A673 (cell line): ENCODE measurements at places on chromosomes 6 and 20.

DNA sequence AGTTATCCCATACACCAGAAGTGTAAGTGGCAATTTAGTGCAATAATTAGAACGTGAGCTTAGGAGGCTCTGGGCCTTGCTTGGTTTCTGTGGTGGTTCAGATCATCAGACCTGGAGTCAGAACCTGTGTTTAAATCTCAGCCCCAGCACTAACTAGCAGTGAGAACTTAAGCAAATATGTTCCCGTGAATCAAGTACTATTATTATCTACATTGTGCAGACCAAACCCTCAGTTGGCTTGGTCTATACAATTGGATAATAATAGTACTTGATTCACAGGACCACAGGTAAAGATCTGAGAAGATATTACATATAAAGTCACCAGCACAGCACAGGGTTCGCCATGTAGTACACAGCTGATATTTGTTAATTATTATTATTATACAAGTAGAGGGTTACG is 93.1 kb downstream of the SIM1 start:
- H3K27me3 ChIP-seq: no peaks in the 10 kb centered on the region
- no peak overlapping the region for H3K27ac ChIP-seq
- no peaks in the 10 kb centered on the region for H3K36me3 ChIP-seq
- no peak for DNase-seq
- no peak overlapping the region for H3K4me3 ChIP-seq

GRCh38 chr6:15585760-15586214 is 77.0 kb downstream of the DTNBP1 start:
- no peaks in the 10 kb centered on the region for H3K36me3 ChIP-seq
- H3K27me3 ChIP-seq: no peaks in the 10 kb centered on the region
- no peak overlapping the region for H3K4me3 ChIP-seq
- no peak overlapping the region for H3K27ac ChIP-seq

DNA sequence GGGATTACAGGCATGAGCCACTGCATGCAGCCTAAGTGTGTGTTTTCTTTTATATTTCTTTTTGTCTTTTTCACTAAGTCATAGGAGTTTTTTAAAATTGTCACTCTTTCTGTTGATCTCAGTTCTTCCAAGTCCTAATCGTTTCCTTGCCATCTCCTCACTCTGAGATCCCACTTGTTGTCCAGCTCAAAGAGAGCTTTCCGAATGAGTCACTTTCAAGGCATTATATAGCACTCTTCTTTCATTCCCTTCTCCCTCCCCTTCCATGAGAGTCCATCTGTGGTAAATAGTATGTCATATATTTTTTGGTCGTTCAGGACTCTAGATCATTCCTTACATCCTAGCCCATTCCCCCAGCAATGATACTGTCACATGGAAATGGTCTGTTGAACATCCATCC is 4.3 kb downstream of the VAPB start:
- H3K27ac ChIP-seq: no peak overlapping the region
- H3K36me3 ChIP-seq: peaks cover 7% of the 10 kb centered on the region
- no peak overlapping the region for H3K4me3 ChIP-seq

DNA sequence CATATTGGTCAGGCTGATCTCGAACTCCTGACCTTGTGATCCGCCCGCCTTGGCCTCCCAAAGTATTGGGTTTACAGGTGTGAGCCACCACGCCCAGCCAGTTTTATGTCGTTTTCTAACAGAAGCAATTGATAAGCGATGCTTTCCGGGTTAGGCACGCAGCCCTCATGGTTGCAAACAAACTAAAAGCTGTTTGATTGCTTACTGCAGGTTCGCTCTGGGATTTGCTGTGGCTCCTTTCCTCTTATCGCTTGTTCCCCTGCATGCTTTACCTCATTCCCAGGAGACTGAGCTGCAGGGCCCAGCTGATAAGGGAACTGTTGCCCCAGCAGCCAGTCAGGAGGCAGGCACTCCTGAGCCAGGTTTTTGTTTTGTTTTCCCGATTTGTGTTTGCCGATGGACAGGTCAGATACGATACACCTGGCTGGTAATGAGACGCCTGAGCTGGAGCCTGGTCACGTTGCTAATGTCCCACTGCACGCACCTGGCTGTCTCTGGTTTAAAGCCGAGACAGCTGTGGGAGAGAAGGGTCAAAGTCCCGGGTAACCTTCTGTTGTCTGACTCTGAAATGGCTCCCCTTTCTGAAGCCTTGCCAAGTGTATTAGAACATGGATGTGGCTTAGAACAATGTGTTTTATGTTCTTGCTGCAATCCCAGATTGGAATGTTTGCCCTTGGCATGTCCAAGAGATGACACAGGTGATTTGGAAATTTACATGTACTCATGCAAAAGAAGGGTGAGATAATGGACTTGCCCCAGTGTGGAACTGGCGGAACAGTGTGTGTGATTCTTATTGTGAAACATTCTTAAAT is 19.9 kb downstream of the DSP start:
- no peak overlapping the region for H3K4me3 ChIP-seq
- no peak overlapping the region for H3K27ac ChIP-seq
- no peak for DNase-seq
- H3K27me3 ChIP-seq: no peaks in the 10 kb centered on the region

GRCh38 chr6:50998905-50999304 is 180.2 kb downstream of the TFAP2B start:
- H3K27ac ChIP-seq: no peak overlapping the region
- no peaks in the 10 kb centered on the region for H3K4me1 ChIP-seq
- H3K4me3 ChIP-seq: no peak overlapping the region
- no peak for DNase-seq
- H3K27me3 ChIP-seq: no peaks in the 10 kb centered on the region
- no peaks in the 10 kb centered on the region for H3K36me3 ChIP-seq

- H3K27ac ChIP-seq: no peak overlapping the region
- no peaks in the 10 kb centered on the region for H3K36me3 ChIP-seq
- no peaks in the 10 kb centered on the region for H3K27me3 ChIP-seq
- no peak for DNase-seq
Observed at GRCh38 chr6:124823240-124824111, 138.8 kb upstream of the RNF217 start.

- H3K36me3 ChIP-seq: no peaks in the 10 kb centered on the region
- peak overlapping the region; percentile 18 for H3K27ac ChIP-seq
- no peak overlapping the region for H3K4me3 ChIP-seq
Observed at GRCh38 chr6:140956571-140957369, 1176.0 kb upstream of the GJE1 start.

- peak overlapping the region; percentile 3 for H3K27ac ChIP-seq
- H3K4me3 ChIP-seq: no peak overlapping the region
Observed at GRCh38 chr20:41100001-41100480, 37.3 kb upstream of the PLCG1 start.

- H3K4me1 ChIP-seq: no peaks in the 10 kb centered on the region
- no peak overlapping the region for H3K4me3 ChIP-seq
- H3K36me3 ChIP-seq: no peaks in the 10 kb centered on the region
- no peak for DNase-seq
- no peaks in the 10 kb centered on the region for H3K27me3 ChIP-seq
Observed at GRCh38 chr6:13262302-13263230, 65.8 kb downstream of the TBC1D7 start.

- no peak for DNase-seq
- H3K27me3 ChIP-seq: no peaks in the 10 kb centered on the region
- no peaks in the 10 kb centered on the region for H3K36me3 ChIP-seq
- H3K4me1 ChIP-seq: no peaks in the 10 kb centered on the region
- no peak overlapping the region for H3K4me3 ChIP-seq
- H3K27ac ChIP-seq: no peak overlapping the region
Observed at GRCh38 chr6:35801148-35801547, 4.0 kb upstream of the LHFPL5 start.

GRCh38 chr6:158591134-158591809 is 31.4 kb downstream of the TMEM181 start:
- DNase-seq: no peak
- H3K27me3 ChIP-seq: no peaks in the 10 kb centered on the region
- H3K4me1 ChIP-seq: no peaks in the 10 kb centered on the region
- H3K36me3 ChIP-seq: peaks cover 42% of the 10 kb centered on the region

DNA sequence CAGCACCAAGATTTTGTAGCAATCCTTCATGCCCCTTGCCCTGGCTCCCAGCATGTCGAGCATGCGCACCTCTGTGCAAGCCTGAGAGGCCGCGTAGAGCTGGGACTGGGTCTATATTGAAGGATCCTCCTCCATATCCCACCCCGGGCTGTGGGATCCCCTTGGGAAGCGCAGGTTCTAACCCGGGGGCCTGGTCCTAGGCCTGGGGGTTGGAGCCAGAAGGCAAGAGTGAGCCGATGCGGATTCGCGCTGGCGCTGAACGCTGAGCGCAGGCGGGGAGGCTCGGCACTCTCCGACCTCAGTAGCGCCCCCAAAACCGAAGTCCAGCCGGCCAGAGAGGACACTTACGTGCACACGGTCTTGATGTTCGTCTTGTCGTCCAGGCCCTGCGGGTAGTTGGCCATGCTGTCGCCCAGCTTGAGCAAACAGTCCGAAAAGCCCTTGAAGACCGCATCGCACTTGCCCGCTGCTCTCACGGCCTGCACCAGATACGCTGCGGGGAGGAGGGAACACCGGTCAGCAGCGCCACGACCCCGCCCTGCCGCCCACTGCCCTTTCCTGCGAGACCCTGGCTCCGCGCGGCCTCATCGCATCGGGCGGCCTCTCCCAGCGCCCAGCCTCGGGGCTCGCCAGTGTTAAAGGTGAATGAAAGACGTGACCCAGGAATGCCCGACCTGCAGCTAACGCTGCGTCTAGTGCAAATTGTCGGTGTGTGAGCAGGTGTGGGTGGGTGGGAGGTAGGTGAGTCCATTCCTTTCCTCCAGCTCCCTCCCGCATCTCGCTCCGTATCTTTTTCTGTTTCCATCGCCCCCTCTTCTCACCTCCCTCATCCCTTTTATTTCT is 4.5 kb downstream of the NRN1 start:
- peaks cover 21% of the 10 kb centered on the region for H3K36me3 ChIP-seq
- no peak for DNase-seq
- H3K27ac ChIP-seq: no peak overlapping the region
- H3K4me1 ChIP-seq: peaks cover 31% of the 10 kb centered on the region
- no peaks in the 10 kb centered on the region for H3K27me3 ChIP-seq
- H3K4me3 ChIP-seq: peak overlapping the region; percentile 66

DNA sequence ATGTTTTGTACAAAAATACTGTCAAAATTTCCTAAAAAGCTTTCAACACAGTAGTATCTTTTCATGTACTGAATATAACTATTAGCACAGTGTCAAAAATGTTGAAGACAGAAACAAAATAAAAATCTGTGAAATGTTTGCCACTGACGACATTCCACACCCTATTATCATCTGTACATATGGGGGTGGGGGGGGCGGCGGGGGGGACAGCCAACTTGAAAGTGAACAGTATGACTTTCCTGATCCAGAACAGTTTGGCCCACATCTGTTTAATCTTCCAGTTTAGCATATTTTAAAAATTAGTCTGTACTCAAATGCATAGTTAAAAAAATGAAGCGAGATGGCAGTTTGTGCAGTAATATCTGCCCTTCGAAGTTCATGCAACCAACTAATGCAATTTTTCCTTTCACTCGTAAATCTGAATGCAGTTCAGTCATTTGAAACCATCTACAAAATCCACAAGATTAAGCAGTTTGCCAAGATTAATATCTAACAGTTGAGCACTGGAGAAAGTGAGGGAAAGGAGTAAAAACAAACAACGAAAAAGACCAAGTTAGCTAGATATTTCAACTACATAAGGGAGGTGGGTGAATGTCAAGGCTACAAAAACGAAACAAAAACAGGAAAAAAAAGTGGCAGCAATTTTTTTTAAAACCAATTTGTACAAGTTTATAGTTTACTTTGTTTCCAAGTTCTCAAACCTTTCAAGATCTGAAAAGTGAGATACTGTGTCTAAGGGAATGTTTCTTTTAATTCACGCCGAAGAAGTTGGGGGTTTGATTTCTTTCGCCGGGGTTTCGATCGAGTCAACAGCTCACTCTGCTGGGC is 1.9 kb downstream of the CITED2 start:
- peaks cover 44% of the 10 kb centered on the region for H3K36me3 ChIP-seq
- peak overlapping the region; percentile 96 for H3K27ac ChIP-seq
- peak overlapping the region; percentile 87 for H3K4me3 ChIP-seq
- peaks cover 39% of the 10 kb centered on the region for H3K4me1 ChIP-seq
- H3K27me3 ChIP-seq: no peaks in the 10 kb centered on the region

GRCh38 chr6:82910820-82911219 is 154.8 kb downstream of the UBE3D start:
- H3K4me1 ChIP-seq: peaks cover 17% of the 10 kb centered on the region
- H3K27ac ChIP-seq: no peak overlapping the region
- H3K27me3 ChIP-seq: no peaks in the 10 kb centered on the region
- DNase-seq: no peak
- H3K4me3 ChIP-seq: no peak overlapping the region

DNA sequence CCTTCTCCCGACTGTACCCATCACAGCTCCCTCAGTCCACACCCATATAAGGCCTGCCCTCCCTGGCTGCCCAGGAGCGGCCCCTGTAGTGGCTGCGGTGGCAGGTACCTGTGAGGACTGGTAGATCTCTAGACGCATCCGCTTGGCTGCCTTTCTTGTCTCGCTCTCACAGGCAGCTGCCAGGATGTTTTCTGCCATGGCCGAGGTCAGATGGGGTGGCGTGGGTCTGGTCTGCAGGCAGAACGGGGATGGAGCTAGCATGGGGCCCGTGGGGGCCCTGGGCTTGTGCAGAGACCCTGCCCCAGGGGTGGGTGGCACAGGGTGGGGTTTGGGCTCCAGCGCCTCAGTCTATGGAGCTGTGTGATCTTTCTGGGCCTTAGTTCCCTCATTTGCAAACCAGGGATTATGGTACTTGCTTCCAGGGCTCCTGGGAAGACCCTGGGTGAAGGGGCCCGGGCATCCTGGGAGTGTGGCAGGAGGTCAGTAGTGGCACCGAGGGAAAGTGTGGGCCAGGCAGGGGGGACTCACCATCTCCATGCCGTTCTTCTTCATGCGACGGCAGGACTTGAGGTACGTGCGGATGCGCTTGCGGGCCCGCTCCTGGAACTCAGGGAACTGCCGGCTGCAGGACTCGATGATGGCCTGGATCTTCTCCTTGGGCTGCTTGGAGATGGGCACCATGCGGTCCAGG is 94.8 kb downstream of the ASXL1 start:
- no peak overlapping the region for H3K4me3 ChIP-seq
- H3K27ac ChIP-seq: no peak overlapping the region
- no peaks in the 10 kb centered on the region for H3K4me1 ChIP-seq
- H3K27me3 ChIP-seq: no peaks in the 10 kb centered on the region
- H3K36me3 ChIP-seq: no peaks in the 10 kb centered on the region

DNA sequence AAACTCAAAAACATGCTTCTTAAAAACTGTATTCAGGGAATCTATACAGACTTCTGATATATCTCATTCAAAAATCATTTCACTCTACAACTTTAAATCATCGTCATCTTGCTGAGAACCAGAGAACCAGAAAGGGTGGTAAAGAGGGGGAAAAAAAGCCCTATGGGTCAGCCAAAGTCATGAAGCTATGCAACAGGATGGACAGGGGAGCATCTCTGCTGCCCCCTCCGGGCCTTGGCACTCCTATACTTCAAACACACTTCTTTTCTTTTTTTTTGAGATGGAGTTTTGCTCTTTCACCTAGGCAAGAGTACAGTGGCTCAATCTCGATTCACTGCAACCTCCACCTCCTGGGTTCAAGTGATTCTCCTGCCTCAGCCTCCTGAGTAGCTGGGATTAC is 73.5 kb upstream of the NFATC2 start:
- H3K27me3 ChIP-seq: no peaks in the 10 kb centered on the region
- no peak for DNase-seq
- no peak overlapping the region for H3K27ac ChIP-seq
- H3K4me1 ChIP-seq: peaks cover 7% of the 10 kb centered on the region

- H3K36me3 ChIP-seq: no peaks in the 10 kb centered on the region
- peaks cover 30% of the 10 kb centered on the region for H3K27me3 ChIP-seq
- H3K4me3 ChIP-seq: peak overlapping the region; percentile 49
- no peak overlapping the region for H3K27ac ChIP-seq
- DNase-seq: peak; percentile 59
Observed at GRCh38 chr6:100461278-100461916, 3.3 kb downstream of the SIM1 start.

GRCh38 chr20:36572701-36573102 is 695 bp upstream of the TGIF2 start:
- peak overlapping the region; percentile 95 for H3K4me3 ChIP-seq
- H3K27me3 ChIP-seq: no peaks in the 10 kb centered on the region
- peak overlapping the region; percentile 82 for H3K27ac ChIP-seq
- H3K36me3 ChIP-seq: no peaks in the 10 kb centered on the region
